ENCODE measurements at places on chromosomes 5 and 9.
A peak's percentile ranks its signal among the peaks of the same experiment; 100 is the strongest.

DNA sequence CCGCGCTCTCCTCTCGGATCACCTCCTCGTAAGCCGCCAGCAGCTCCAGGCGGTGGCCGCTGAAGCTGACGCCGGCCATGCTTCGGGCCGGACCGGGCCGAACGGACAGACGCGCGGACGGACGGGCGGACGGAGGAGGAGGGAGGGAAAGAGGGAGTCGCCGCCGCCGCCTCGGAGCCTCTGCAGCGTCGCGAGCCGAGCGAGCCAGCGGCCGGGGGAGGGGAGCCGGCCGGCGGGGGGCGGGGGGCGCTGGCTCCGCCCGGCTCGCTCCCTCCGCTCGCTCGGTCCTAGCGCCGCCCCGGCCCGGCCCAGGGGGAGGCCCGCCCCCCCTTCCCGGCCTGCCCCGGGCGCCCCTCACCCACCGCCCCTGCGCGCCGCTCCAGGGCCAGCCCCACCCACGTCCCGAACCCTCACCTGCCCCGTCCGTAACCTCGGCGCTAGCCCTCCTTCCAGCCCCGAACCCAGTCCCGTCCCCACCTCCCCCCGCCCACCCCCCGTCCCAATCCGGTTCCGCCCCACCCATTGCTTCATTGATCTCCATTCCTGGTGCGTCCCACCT is at the start of gene DBN1:
TSS of gene DBN1 (minus strand) at position 192 of the 559 bp plus-strand sequence. CDS start at position 79, 113 bp downstream.
- no peak for DNase-seq

GRCh38 chr5:34976347-34976746 is 47.0 kb downstream of the DNAJC21 start:
- no peak for DNase-seq

- no peak for DNase-seq
Measured at GRCh38 chr5:74885170-74885569, 19.0 kb upstream of the FAM169A start.

GRCh38 chr5:176596689-176597416 is 13.1 kb downstream of the GPRIN1 start:
- no peak for DNase-seq

DNA sequence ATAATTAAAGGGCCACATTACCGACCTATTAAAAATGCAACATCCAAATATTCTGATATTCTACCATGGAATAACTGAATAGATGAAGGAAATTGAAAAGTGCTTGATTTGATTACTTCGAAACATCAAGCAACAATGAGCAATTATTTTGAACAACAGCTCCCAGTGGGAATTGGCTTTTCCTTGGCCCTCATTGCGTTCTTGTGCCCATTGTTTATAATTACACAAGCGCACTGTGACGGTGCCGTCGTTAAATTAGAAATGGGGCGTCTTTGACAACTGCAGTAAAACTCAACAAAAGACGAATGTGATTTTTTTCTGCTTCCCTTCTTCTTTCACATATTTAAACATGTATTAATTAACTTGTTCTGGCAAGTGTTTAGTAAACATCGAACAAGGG is 61.6 kb downstream of the CDH6 start:
- DNase-seq: no peak

DNA sequence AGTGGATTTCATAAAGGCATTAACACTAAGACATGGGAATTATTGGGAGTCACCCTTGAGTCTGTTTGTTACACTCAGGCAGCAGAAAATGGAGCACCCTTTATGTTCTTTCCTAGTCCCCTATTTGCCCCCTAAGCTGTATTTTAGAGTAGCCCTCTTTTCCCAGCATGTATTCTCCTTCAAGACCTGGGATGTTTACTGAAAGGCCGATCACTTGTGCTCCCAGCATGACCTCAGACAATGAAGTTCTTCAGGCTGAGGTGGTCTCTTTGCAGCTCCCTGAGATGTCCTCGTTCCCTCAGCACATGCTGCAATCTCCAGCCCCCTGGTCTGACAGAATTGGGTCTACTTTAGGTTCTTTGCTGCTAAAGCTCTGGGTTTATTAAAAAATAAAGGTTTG is 169.7 kb downstream of the YTHDC2 start:
- DNase-seq: no peak

DNA sequence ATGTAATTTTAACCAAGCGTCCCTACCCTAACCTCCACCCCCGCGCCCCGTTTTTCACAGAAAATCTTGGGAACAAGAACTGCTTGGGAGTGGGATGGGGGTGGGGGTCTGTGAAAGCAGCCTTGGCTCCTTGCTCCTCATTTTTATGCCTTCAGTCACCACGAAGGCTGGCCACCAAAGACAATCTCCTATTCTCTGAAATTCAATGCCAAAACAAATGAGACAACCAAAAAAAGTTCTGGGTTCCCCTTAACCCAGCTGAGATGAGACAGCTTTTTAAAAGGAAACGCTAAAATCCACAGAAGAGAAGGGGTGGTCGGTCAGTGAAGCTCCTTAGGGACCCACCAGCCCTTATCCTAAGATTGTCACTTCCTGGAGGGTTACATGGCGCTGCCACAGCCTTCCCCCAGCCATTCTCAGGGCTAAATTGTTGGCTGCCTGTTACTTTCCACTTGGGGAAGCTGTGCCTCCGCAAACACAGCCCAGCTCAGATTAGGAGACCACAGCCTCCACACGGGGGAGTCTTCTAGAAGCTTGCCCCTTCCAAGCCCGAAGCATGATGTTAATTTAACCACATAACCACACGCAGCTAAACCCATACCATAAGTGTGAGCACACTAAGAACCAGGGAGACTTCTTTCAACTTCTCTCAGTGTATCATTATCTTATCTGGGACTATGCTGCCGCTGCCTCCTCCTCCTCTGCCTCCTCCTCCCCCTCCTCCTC is 136.3 kb downstream of the FOXD1 start:
- DNase-seq: no peak

- no peak for DNase-seq
Measured at GRCh38 chr5:173093606-173094005, 37.5 kb downstream of the CREBRF start.

DNA sequence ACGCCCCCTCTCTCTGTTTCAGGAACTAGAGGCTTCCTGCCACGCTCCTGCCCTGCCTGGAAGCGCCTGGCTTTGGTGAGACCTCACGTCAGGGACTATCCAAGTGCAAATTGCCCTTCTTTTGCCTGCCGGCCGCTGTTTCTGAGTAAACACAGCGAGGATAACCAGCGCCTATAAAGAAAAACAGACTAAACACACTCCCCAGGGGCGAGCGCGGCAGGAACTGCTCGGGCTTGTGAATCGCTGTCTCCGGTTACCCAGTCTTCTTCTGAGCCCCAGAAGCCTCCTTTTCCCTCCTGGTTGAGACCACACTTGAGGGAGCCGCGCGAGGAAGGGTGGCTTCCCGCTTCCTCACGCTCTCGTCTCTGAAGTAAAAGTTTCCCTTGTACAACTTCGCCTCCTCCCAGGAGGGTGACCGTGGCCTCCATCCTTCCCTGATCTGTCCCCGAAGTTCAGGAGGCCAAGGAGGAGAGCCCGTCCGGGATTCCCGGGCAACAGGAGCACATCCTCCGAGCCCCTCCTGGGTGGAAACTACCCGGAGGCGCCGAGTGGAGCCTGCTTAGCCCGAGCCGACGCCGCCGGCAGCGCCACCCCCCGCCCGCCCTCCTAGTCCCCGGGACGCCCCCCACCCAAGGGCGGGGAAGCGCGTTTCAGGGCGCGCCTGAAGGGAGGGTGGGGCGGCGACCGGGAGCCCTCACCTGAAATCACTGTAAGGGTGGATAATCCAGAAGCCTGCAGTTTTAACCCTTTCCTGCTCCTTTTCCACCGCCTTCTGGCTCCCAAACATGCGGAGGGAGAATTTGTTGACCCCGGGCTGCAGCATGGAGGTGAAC is 993 bp downstream of the HCN1 start:
- DNase-seq: no peak

GRCh38 chr5:20248118-20248517 is 260.1 kb upstream of the CDH18 start:
- no peak for DNase-seq

GRCh38 chr5:151384106-151384505 is 36.7 kb upstream of the SLC36A2 start:
- DNase-seq: no peak

DNA sequence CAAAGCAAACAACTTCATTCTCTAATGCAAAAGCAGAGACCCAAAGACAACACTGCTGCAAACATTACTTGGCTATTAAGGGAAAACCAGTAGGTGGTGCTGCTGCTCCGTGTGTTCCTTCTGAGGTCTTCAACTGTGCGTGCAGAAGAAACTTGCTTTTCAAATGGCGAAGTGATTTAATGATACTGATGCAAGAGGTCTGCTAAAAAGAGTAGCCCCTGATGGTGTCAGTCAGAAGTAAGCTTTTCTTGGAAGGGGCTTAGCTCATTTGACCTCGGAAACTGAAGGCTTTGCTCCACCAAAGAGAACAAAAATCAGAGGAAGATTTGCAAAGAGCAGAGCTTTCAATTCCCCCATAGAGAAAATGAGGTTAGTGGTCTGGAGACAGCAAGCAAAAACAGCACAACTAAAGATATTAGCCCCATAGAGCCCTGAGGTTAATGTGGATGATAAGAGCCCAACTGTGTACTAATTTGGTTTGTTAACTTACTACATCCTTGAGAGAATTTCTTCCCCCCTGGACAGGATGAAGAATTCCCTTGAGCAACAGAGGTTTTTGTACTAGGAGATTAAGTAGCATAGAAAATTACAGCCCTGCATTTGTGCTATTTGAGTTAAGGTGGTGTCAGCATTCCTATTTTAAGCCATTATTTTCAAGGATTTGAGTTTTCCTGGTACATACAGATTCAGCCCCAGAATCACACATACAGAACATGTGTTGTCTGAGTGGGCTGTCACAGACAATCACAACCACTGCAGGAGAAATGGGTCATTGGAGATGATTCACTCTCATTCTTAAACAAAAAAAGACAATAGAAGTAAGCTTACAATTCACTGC is 153.2 kb upstream of the C9orf72 start:
- peak; percentile 35 for DNase-seq

DNA sequence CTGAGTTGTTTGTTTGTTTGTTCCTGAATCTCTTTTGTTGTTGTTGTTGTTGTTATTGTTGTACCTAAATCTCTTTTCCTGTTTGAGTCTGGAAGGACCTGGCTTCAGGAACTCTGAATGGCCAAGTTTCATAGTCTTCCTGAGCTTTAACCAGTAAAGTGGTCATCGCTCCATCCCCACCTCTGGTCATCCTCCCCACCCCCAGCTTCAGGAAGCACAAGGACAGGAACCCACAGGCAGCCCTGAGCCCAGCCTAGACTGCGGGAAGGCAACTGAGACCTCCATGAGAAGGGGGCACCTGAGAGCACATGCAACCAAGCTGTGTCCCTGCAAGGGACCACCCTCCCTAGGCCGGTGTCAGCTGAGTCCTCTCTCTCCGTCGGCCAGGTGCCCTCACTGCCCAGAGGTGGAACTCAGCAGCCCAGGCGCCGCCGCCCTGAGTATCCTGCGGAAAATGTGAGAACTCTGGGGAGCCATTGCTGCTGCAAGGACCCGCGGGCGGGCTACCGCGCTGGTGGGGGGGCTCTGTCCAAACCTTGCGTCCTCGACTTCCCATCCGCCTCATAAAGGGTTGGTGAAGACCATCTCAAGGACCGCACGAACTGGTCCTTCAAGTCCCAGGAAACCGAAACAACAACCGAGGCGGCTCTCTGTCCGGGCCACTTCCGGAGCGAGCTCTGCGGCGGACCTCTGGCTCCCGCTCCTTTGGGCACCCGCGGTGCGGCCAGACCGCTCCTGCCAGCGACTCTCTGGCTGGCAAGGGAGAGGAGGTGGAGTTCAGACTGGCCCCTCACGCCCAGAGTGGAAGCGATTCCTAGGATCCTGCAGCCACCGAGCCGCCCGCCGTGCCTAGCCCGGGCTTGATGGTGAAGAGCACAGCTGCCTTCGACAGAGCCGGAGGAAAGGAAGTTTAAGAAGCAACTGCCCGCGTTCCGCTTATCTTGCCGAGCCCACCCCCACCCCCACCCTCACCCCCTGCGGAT is 4.2 kb downstream of the BARX1 start:
- no peak for DNase-seq

DNA sequence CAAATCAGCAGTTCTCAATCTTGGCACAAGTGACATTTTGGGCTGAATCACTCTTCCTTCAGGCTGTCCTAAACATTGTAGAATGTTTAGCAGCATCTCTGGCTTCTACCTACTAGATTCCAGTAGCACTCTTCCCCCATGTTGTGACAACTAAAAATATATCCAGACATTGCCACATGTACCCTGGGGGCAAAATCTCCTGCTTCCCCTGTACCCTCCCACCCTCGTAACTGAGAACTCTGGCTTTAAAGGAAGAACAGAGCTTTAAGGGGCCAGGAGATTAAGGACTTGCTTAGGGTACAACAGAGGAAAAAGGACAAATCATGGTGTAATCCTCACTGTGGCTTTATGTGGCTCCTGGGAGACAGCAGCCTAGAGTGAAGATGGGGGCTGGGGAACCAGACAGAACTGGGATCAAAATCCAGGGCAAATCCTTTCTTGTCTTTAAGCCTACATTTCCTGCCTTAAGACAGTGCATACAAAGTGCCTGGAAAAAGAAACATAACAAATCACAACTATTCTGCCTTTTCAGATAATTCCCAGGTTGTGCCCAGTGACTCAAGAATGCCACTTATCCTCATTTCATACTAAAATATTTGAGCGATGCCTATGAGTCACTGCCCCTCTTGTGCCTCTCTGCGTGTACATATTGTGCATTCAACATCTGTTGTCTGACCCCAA is 109.3 kb downstream of the DAPK1 start:
- DNase-seq: no peak

DNA sequence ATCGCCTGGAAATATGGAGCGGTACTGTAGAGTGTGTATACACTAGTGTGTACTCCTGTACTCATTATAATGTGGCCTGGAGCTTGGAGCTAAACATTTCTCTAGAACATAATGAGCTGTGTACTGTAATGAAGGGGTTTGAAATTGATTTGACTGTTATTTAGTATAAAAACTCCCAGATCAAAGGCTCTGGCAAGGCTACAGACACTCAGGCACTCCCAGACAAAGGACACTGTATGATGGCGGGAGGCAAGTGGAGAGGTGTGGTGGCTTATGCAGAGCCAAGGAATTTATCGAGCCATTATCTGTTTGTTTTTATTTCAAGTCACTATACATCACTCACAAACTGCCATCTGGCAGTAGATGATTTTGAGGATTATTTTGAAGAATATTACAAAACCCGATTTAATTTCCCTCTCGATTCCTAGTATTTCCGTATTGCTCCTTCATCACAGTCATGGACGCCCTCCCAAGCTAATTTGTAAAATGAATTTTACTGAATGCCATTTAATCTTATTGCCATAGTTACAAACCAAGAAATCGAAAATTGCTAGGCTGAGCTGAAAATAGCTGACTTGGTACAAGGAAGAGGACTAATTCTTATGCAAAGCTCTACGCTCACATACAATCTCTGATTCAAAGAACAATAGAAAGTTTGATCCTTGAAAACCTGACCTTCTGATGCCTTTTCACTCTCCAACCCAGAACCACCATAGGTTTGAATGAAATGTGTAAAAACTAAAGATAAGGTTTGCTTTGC is 240.2 kb upstream of the SEMA6A start:
- no peak for DNase-seq

- DNase-seq: no peak
Measured at GRCh38 chr5:100709771-100710170, 174.6 kb downstream of the FAM174A start.

All from NCI-H2081 treated with DMSO at 0.1 percent for 48 hours (cell line).